ENCODE measurements at places on chromosomes 4 and X.

DNA sequence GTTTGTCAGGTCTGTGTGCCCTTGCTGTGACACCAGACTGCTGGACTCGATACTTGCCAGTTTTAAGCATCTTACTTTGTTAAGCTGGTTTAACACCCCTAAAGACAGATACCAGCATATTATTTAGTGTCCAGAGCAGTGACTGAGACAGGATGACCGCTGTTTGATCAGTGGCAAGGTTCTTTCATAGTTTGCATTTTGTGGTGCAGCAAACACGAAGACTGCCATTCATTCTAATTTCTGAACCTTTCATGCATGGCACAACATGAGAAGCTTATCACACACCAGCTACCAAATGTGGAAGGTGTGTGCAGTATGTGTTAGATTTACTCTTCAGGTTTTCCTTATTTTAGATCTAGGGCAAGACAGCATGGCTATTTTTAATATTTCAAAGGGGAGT, 28.2 kb downstream of the JADE1 start:
- DNase-seq = no peak

GRCh38 chr4:146235654-146236177, 21.4 kb downstream of the REELD1 start:
- no peak for DNase-seq

- no peak for DNase-seq
These were observed 320.4 kb downstream of the SPOCK3 start for GRCh38 chr4:166913926-166914325.

DNA sequence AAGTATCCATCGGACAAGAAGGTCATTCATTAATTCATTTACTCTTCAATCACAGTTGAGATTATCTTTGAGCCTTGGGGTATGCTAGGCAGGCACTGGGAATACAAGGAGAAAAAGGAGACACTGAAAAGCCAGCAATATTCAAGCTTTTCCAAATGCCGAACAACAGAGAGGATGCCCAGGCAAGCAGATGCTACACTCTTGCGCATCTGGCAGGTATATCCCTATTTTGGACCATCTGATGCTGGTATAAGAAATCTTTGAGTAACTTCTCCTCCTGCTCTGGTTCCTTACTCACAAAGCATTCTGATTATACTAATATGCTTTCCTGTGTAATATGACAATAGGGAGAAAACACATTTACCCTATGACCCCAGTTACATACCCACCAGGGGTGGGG, 354.9 kb downstream of the CBLL2 start:
- no peak for DNase-seq

- no peak for DNase-seq
These were observed 103.3 kb downstream of the TEX13C start for GRCh38 chrX:125422986-125423385.

GRCh38 chrX:71182871-71183270, 38.2 kb downstream of the NLGN3 start:
- no peak for DNase-seq

DNA sequence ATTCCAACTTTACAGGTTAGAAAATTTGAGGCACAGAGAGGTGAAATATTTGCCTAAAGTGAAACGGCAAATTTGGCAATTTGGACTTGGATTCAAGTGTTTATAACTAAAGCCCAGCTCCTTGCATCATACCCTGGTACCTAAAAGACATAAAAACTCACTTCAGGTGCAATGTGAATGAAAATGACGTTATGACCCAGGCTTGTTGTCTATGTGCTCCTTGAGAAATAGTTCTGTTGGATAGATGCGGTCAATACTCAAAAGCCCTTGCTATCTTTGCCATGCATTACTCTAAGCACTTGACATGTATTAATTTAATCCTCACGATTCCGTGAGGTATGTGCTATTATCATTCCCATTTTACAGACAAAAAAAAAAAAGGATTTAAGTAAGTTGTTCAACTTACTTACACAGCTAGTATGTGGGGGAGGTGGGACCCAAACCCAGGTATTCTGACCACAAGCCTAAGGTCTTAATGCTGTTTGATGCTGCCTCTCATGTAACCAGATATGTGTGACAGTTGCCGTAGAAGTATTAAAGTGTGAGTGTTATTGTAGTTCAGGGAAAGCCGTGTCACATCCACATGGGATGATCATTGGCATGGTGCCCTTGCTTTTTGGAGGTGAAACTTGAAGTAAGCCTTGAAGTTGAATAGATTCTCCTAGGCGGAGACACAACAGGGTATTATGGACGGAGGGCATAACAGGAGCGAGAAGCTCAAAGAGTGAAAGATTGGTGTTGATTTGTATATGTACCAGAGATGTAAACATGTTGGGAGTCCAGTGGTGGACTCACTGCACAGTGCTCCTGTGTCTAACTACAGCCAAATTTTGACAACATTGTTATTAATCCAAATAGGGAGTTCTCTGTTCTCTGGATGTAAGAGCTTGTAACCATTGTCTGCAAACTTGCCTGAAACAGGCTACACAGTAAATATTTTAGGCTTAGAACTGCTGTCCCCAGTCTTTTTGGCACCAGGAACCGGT, 3.1 kb downstream of the SCML1 start:
- no peak for DNase-seq

- no peak for DNase-seq
These were observed 247.2 kb upstream of the MTMR8 start for GRCh38 chrX:64642482-64642881.

GRCh38 chrX:16113978-16114565, 9.3 kb upstream of the GRPR start:
- DNase-seq = no peak

DNA sequence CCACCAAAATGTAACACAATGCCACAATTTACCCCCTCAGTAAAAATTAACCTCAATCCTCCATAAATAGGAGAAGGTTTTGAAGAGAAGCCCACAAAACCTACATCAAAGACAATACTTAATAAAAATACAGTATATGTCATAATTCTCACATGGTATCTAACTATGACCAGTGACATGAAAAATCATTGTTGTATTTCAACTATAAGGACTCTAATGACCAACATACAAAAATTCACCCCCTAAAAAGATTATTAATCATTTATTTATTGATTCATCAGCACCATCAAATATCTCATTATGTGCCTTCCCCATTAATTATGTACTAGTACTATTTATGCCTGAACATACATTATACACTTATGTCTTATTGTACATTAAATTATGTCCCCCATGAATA, 77.1 kb upstream of the ZMAT1 start:
- no peak for DNase-seq

DNA sequence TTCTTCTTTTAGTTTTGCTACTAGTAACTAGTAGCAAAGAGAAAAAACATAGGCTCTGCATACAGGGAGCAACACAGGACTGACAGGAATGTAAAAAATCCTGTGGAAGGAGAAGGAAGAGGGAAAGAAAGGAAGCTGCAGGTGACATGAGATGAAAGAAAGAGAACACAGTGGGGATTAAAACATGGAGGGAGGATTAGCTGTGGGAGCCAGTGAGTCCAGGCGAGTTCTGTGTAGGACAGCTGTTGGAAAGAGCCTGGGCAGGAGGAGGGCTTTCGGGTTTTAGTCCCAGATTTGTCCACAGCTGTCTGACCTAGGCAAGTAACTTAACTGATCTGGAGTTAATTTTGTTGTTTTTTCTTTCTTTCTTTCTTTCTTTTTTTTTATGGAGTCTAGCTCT, 21.6 kb downstream of the CCNG2 start:
- DNase-seq = no peak

Measured in AG20443 (cell line).